T-helper 17 cell (primary cell): ENCODE measurements at places on chromosomes 5 and 9. TPM values are rescaled to one million over a fixed set of nuclear protein-coding genes. Genes with fewer than 3 reads are reported as not detected.
A peak's percentile ranks its signal among the peaks of the same experiment; 100 is the strongest.

Gene JAKMIP2
- total RNA-seq = 4.1 TPM

Gene SLC6A19
- total RNA-seq = not detected

Gene ZNF354C
- 4.1 TPM for total RNA-seq

Gene UGT3A2
- total RNA-seq = not detected

Gene SKP1
- 339 TPM for total RNA-seq

Gene WWC1
- total RNA-seq = 5.4 TPM

Gene MEIKIN
- 0.77 TPM for total RNA-seq

GRCh38 chr9:31336386-31336785 lies 1048.1 kb upstream of the ACO1 start:
- no peak overlapping the region for H3K4me3 ChIP-seq
- H3K27me3 ChIP-seq = no peaks in the 10 kb centered on the region
- H3K4me1 ChIP-seq = peaks cover 4% of the 10 kb centered on the region
- peaks cover 3% of the 10 kb centered on the region for H3K36me3 ChIP-seq
- H3K27ac ChIP-seq = peak overlapping the region; percentile 10

- H3K36me3 ChIP-seq = peaks cover 2% of the 10 kb centered on the region
- no peak overlapping the region for H3K4me3 ChIP-seq
- H3K4me1 ChIP-seq = peaks cover 8% of the 10 kb centered on the region
- no peak for DNase-seq
Observed at GRCh38 chr9:37438359-37438758, 15.9 kb downstream of the GRHPR start.

DNA sequence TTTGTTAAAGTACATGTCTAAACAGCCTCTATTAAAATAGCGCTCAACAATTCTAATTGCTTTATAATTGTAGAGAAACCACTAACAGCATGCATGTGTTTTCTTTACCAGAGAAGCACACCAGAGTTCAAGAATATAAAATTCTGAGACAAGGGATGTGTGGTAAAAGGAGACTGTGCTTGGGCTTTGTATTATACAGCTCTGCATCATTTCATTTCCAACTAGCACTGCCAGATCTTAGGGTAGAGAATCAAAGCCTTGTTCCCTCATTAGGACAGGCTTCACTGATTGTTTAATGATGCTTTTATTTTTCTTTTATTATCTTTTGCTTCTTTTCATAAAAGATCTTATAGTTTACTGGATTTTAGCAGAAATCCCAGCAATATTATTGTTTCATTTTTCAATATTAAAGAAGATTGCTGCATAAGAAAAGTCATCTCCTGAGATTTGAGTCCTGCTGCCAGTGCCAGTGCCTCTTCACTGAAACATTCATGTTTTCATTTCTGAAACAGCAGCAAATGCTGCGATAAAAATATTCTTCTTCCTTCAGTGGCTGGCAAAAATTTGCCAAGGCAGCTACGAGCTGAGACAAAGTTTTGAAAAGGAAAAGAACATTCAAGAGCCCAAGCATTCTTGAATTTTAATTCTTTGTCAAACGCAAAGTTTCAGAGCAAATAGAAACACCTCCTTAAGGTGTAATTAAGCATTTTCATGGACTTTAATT lies 491.0 kb upstream of the PIK3R1 start:
- H3K4me1 ChIP-seq = no peaks in the 10 kb centered on the region
- H3K4me3 ChIP-seq = no peak overlapping the region
- H3K27me3 ChIP-seq = peaks cover 7% of the 10 kb centered on the region
- H3K36me3 ChIP-seq = no peaks in the 10 kb centered on the region

GRCh38 chr9:110141227-110141793 lies 66.6 kb downstream of the C9orf152 start:
- peaks cover 8% of the 10 kb centered on the region for H3K36me3 ChIP-seq
- H3K4me3 ChIP-seq = no peak overlapping the region
- H3K4me1 ChIP-seq = peaks cover 23% of the 10 kb centered on the region
- peak overlapping the region; percentile 64 for H3K27ac ChIP-seq

DNA sequence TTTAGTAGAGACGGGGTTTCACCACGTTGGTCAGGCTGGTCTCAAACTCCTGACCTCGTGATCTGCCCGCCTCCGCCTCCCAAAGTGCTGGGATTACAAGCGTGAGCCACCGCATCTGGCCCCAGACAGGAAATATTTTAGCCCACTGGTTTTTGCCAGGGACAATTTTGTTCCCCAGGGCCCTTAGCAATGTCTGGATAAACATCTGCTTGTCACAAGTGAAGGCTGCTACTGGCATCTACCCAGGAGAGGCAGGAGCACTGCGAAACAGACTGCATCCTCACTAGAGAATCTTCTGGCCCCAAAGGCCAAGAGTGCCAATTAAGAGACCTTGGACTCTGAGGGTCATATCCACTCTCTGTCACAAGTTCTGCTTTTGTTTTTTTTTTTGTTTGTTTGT lies 2.4 kb upstream of the TPRN start:
- H3K36me3 ChIP-seq = peaks cover 5% of the 10 kb centered on the region
- peak overlapping the region; percentile 61 for H3K27ac ChIP-seq
- no peaks in the 10 kb centered on the region for H3K27me3 ChIP-seq
- DNase-seq = no peak

GRCh38 chr5:6218517-6218916 lies 159.8 kb downstream of the MED10 start:
- H3K27ac ChIP-seq = no peak overlapping the region
- no peak overlapping the region for H3K4me3 ChIP-seq
- H3K4me1 ChIP-seq = no peaks in the 10 kb centered on the region
- peaks cover 17% of the 10 kb centered on the region for H3K27me3 ChIP-seq
- no peaks in the 10 kb centered on the region for H3K36me3 ChIP-seq
- DNase-seq = no peak

DNA sequence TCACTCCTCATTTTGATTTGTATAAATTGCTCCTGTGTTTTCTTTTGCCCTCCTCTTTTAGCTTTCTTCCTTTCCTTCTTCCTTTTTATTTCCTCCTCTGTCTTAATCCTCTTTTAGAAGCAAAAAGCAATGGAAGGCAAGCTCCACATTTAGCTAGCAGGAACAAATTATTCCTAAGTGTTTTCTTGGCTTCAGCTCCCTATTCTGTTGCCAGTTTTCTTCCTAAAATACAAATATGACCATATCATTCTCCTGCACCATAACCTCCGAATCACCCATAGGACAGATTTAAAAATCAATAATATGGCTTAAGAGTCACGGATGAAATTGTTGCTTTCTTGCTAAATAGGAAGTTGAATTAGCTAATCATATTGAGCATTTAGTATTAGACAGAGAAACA lies 49.4 kb downstream of the GRIN3A start:
- H3K36me3 ChIP-seq = no peaks in the 10 kb centered on the region
- DNase-seq = no peak

- no peak overlapping the region for H3K4me3 ChIP-seq
- peaks cover 8% of the 10 kb centered on the region for H3K36me3 ChIP-seq
- H3K27me3 ChIP-seq = peaks cover 35% of the 10 kb centered on the region
- no peak overlapping the region for H3K27ac ChIP-seq
Observed at GRCh38 chr9:19028835-19029451, 4.1 kb downstream of the SAXO1 start.

DNA sequence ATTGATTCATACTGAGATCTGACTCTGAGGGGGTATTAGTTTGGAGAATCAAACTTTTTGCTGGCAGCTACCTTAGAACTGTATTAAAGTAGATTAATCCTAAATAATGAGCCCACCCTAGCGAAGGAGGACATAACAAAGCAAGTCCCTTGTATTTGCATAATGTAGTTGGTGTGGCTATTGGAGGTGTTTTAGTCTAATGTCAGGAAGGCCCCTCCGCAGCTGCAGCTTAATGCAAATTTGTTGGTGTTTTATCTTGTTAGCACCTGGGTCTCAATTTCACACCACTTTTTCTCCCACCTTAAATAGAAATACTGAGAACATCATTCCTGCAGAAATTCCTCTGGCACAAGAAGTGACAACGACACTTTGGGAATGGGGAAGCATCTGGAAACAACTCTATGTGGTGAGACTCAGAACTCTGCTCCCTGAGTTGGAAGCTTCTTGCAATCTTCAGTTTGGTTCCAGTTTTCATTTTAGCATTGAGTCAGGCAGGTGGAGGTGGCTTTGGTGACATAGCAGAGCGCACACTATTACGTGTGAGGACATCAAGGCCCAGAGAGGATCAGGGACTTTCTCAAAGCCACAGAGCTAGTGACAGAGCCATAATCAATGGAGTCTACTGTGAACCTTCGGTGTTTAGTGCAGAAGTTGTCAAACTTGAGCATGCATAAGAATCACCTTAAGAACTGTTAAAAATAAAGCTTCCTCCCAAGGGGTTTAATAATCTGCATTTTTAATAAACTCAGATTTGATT lies 33.9 kb downstream of the DOCK2 start:
- no peaks in the 10 kb centered on the region for H3K27me3 ChIP-seq
- no peak overlapping the region for H3K4me3 ChIP-seq
- H3K27ac ChIP-seq = peak overlapping the region; percentile 61
- H3K4me1 ChIP-seq = peaks cover 21% of the 10 kb centered on the region

DNA sequence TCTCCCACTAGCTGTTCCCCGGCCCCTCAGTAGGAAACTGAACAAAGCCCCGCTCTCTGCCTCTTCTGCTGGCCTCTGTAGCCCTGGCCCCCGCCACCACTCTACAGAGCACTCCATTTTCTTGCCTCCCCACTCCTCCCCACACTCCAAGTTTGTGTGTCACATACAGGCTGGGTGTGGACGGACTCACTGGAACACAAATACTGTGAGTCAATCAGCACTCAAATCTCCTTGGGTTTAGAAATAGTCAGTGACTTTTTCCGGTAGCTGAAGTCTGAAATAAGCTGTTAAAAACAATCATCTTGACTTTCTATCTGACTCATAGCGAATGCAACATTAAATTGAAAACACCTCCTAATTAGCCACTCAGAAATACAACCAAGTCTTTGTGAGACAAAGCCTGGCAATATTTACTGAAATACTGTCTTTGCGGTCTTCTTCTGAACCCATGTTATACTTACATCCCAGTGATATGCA lies 122.5 kb downstream of the LHFPL2 start:
- peak overlapping the region; percentile 52 for H3K4me3 ChIP-seq
- peaks cover 2% of the 10 kb centered on the region for H3K36me3 ChIP-seq
- DNase-seq = no peak
- H3K4me1 ChIP-seq = peaks cover 5% of the 10 kb centered on the region
- H3K27ac ChIP-seq = no peak overlapping the region
- peaks cover 45% of the 10 kb centered on the region for H3K27me3 ChIP-seq

GRCh38 chr5:14595189-14595588 lies 13.6 kb downstream of the OTULINL start:
- peak overlapping the region; percentile 99 for H3K27ac ChIP-seq
- peaks cover 69% of the 10 kb centered on the region for H3K4me1 ChIP-seq
- no peak for DNase-seq
- peak overlapping the region; percentile 93 for H3K4me3 ChIP-seq
- no peaks in the 10 kb centered on the region for H3K27me3 ChIP-seq
- no peaks in the 10 kb centered on the region for H3K36me3 ChIP-seq

GRCh38 chr9:108386032-108386431 lies 469.8 kb downstream of the ACTL7B start:
- no peaks in the 10 kb centered on the region for H3K4me1 ChIP-seq
- DNase-seq = no peak
- H3K36me3 ChIP-seq = peaks cover 2% of the 10 kb centered on the region
- no peaks in the 10 kb centered on the region for H3K27me3 ChIP-seq

GRCh38 chr5:99060306-99061261 lies 131.8 kb upstream of the CHD1 start:
- H3K27me3 ChIP-seq = peaks cover 30% of the 10 kb centered on the region
- H3K4me3 ChIP-seq = no peak overlapping the region
- H3K4me1 ChIP-seq = peaks cover 9% of the 10 kb centered on the region
- peak overlapping the region; percentile 29 for H3K27ac ChIP-seq
- DNase-seq = peak; percentile 67

DNA sequence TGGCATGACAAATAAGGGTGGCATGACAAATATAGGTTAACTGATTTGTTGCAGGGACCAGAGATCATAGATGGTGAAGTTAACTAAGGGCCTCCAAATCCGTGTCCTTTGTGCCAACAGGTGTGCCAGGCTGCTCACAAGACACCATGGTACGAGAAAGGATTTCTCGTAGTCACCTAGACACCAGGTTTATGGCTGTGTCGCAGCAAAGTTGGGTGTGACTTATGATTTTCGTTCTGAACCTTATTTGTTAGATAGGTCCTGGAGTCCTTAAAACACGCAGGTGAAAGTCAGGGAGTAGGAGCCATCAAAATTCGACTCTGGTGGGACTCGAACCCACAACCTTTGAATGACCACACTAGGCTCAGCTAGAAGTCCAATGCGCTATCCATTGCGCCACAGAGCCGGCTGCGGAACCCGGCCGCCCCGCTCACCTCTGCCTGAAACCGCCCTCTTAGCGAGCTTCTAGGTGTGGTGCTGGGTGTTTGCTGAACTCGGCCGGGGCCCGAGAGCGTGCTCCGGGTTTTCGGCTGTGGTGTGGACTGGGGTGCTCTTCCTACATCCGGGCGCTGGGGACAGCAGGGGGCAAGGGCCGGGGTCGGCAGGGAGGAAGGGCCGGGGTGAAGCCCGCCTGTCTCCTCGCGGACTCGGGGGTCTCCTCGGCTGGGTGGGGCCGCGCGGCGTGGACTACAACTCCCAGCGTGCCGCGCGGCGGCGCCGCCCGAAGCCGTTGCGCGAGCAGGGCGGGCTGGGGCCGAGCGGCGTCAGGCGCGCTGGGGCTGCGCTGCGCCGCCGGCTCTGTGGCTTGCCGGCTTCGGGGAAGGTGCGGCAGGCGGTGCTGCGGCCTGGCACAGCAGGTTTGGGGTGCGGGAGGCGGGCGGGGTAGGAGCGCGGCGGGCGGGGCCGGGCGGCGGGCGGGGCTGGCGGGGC lies at the start of gene SLC27A4:
SLC27A4 (plus strand) TSS at position 767 of the 930 bp plus-strand sequence. CDS start 2,606 bp downstream, outside the sequence.
- peak; percentile 76 for DNase-seq
- H3K27me3 ChIP-seq = no peaks in the 10 kb centered on the region
- peaks cover 5% of the 10 kb centered on the region for H3K4me1 ChIP-seq
- H3K27ac ChIP-seq = peak within 1 kb of the TSS; percentile 60
- H3K36me3 ChIP-seq = no peaks in the 10 kb centered on the region

- peaks cover 12% of the 10 kb centered on the region for H3K4me1 ChIP-seq
- no peak for DNase-seq
- peak overlapping the region; percentile 12 for H3K27ac ChIP-seq
- H3K4me3 ChIP-seq = peak overlapping the region; percentile 10
- H3K27me3 ChIP-seq = peaks cover 33% of the 10 kb centered on the region
- H3K36me3 ChIP-seq = peaks cover 3% of the 10 kb centered on the region
Observed at GRCh38 chr5:132260051-132260450, 2.6 kb downstream of the PDLIM4 start.

DNA sequence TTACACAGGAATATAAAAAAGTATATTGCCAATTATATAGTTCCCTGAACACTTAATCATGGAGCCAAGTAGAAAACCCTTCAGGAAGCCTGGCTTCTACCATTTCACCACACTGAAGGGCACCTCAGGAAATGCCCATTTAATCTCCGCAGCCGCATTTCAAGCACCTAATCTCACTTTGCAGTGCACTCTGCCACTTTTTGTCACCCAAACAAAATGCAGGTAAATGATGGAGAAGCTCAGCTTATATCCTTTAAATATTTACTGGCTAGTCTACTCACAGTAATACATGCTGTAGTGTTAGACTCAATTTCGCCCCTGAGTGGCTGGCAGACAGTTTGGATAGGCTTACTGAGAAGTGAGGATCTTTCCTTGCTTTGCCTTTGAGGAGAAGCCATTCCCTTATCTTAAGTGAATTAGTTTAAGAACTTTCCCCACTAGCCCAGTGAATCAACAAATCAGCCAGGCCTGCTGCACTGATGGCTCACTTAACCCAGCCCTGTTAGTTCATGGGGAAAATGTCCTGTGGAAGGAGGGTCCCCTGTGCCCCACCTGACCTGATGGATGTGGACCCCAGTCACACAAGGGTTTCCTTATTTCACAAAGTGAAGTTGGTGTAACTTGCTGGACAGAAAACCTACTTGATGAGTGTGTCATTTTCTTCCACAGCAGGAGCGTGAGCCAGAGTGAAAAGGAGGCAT lies 209.7 kb downstream of the CAAP1 start:
- no peak overlapping the region for H3K27ac ChIP-seq
- DNase-seq = no peak
- peaks cover 14% of the 10 kb centered on the region for H3K27me3 ChIP-seq
- H3K36me3 ChIP-seq = no peaks in the 10 kb centered on the region

- H3K4me1 ChIP-seq = peaks cover 16% of the 10 kb centered on the region
- H3K27ac ChIP-seq = no peak overlapping the region
- H3K36me3 ChIP-seq = peaks cover 3% of the 10 kb centered on the region
- no peak overlapping the region for H3K4me3 ChIP-seq
- no peaks in the 10 kb centered on the region for H3K27me3 ChIP-seq
Observed at GRCh38 chr5:143051244-143052058, 281.3 kb downstream of the ARHGAP26 start.
